Activated CD4-positive, alpha-beta T cell treated with anti-CD3 and anti-CD28 coated beads, Interleukin-2, amount 10 ng/mL, durations not matched to agents 24 days and 14 days (primary cell): ENCODE measurements at places on chromosomes 16 and 17. TPM values are rescaled to one million over a fixed set of nuclear protein-coding genes. Genes with fewer than 3 reads are reported as not detected.
A peak's percentile ranks its signal among the peaks of the same experiment; 100 is the strongest.

DNA sequence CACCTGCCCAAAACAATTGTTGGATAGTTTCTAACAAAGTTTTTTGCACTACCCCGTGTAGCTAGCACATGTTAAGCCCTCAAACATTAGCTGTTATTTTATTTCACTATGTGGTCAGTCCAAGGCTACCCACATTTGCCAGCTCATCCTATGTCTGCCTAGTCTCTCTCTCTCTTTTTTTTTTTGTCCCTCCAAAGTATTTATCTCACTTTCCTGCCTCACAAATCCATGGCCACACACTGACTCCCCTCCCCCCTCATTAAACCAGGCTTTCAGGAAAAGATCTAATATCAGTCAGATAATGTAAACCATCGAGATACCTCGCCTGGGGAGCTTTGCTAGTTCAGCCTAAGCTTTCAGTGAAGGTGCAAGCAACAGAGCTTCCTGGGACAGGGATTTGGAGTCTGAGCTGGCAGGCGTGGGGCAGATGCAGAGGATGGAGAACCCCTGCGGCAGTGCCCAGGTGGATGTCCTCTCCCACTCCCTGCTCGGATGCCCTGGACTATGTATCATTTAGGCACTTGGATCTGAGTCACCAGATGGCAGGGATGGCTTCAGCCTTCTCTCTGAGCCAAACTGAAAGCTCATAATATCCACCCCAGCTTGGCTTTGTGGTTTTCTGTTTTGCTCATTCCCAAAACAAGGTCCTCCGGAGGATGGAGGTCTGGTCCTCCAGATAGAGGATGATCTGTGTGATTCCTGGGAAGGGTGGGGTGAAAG lies 73.7 kb upstream of the FOXF1 start:
- no peaks in the 10 kb centered on the region for H3K36me3 ChIP-seq
- no peaks in the 10 kb centered on the region for H3K27me3 ChIP-seq
- no peak overlapping the region for H3K4me3 ChIP-seq
- no peak overlapping the region for H3K27ac ChIP-seq

DNA sequence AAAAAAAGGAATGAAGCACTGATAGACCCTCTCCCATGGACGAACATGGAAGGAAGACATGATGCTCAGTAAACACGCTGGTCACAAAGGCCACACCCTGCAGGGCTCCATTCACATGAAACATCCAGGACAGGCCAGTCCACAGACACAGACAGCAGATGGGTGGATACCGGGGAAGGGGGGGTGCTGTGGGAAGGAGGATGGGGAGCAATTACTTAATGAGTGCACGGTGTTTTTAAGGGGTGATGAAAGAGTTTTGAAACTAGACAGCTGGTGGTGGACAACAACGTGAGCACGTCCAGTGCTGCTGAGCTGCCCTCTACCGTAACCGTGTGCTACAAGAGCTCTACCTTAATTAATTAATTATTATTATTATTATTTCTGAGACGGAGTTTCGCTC lies 6.0 kb upstream of the SLC16A3 start:
- H3K4me3 ChIP-seq, result no peak overlapping the region
- no peak for DNase-seq
- H3K4me1 ChIP-seq, result peaks cover 1% of the 10 kb centered on the region
- H3K27me3 ChIP-seq, result no peaks in the 10 kb centered on the region
- H3K27ac ChIP-seq, result no peak overlapping the region

- no peak overlapping the region for H3K4me3 ChIP-seq
- H3K27me3 ChIP-seq, result no peaks in the 10 kb centered on the region
- peaks cover 2% of the 10 kb centered on the region for H3K4me1 ChIP-seq
- H3K36me3 ChIP-seq, result no peaks in the 10 kb centered on the region
Observed at GRCh38 chr17:70525961-70526360, 356.6 kb downstream of the KCNJ2 start.

The PLD6 gene
- total RNA-seq, result 17.2 and 17.3 TPM in 2 replicates

DNA sequence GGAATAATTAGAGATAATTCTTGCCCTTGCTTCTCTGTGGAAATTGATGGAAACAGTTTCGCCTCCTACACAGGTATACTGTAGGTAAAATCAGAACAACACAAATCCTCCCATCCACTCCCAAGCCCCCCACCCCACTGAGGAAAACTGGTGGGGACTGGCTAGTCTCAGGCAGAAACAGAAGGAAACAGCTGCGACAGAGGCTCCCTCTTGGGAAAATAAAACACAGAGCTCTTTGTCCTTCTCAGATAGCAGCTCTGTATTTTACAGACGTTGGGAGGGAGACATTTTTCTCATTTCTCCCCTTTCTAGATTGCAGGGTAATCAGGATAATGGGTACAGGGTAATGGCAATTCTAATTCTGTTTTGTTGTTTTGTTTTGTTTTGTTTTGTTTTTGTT lies 1.1 kb downstream of the SLFN13 start:
- peaks cover 13% of the 10 kb centered on the region for H3K4me1 ChIP-seq
- no peaks in the 10 kb centered on the region for H3K27me3 ChIP-seq
- H3K4me3 ChIP-seq, result peak overlapping the region; percentile 69
- H3K36me3 ChIP-seq, result peaks cover 38% of the 10 kb centered on the region

- H3K4me1 ChIP-seq, result peaks cover 7% of the 10 kb centered on the region
- H3K4me3 ChIP-seq, result no peak overlapping the region
- H3K27me3 ChIP-seq, result no peaks in the 10 kb centered on the region
- no peak for DNase-seq
- no peak overlapping the region for H3K27ac ChIP-seq
- peaks cover 2% of the 10 kb centered on the region for H3K36me3 ChIP-seq
Observed at GRCh38 chr17:72976971-72977770, 115.3 kb downstream of the SLC39A11 start.

The EVPLL gene
- not detected in 2 replicates for total RNA-seq

DNA sequence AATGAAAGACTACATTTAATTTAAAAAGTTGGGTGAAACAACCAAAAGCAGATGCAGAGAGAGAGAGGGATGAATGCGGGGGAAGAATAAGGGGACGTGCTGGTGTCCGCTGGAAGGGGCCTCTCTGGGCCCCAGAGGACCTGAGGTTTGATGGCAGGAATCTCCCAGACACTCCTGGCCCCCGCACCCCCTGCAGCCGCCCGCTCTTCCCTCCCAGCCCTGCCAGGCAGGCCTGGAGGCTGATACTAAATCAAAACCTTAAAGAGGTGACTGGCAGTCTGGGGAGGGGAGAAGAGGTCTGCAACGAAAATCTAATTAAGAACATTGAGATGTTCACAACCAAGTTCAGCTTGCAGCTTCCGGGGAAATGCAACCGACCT lies 2.4 kb downstream of the FOXL1 start:
- H3K27ac ChIP-seq, result no peak overlapping the region
- no peak overlapping the region for H3K4me3 ChIP-seq
- no peaks in the 10 kb centered on the region for H3K36me3 ChIP-seq
- DNase-seq, result no peak

DNA sequence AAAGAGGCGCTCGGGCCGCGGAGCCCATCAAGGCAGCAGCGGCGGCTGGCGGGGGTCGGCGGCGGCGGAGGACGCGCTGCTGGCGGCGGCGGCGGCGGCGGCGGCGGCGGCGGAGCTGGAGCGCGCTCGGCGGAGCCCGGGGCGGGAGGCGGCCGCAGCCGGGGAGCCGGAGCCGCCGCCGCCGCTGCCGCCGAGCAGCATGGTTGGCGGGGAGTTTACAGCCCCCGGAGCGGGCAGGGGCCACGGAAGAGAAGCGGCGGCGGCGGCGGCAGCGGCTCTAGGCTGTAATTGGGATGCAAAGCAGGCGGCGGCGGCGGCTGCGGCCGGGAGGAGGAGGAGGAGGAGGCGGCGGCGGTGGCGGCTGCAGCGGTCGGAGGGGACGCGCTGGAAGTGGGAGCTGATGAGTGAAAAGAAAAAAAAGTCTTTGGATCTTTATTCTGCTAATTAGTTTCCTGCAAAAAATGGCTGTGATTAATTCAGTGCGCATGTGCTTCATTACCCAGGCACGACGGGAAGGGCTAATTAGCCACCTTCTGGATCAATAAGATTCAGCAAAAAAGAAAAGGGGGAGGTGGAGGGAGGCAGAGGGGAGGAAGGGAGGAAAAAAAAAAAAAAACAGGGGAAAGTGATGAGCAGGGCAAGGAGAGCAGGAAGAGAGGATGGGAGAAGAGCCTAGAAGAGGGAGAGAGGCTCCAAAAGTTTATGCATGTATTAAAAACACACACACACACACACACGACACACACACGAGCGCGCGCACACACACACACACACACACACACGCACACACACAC lies 10.9 kb upstream of the ZFHX3 start:
- peak overlapping the region; percentile 25 for H3K27ac ChIP-seq
- peak overlapping the region; percentile 80 for H3K4me3 ChIP-seq
- H3K27me3 ChIP-seq, result peaks cover 72% of the 10 kb centered on the region
- H3K36me3 ChIP-seq, result peaks cover 4% of the 10 kb centered on the region
- peaks cover 23% of the 10 kb centered on the region for H3K4me1 ChIP-seq

GRCh38 chr16:87570938-87571867 lies 31.1 kb upstream of the JPH3 start:
- H3K4me3 ChIP-seq, result no peak overlapping the region
- H3K27me3 ChIP-seq, result peaks cover 3% of the 10 kb centered on the region
- peak; percentile 61 for DNase-seq
- H3K4me1 ChIP-seq, result no peaks in the 10 kb centered on the region
- no peak overlapping the region for H3K27ac ChIP-seq
- no peaks in the 10 kb centered on the region for H3K36me3 ChIP-seq

GRCh38 chr17:33464669-33465280 lies 171.7 kb upstream of the ASIC2 start:
- no peaks in the 10 kb centered on the region for H3K36me3 ChIP-seq
- DNase-seq, result no peak
- no peak overlapping the region for H3K4me3 ChIP-seq
- no peak overlapping the region for H3K27ac ChIP-seq
- H3K27me3 ChIP-seq, result no peaks in the 10 kb centered on the region

DNA sequence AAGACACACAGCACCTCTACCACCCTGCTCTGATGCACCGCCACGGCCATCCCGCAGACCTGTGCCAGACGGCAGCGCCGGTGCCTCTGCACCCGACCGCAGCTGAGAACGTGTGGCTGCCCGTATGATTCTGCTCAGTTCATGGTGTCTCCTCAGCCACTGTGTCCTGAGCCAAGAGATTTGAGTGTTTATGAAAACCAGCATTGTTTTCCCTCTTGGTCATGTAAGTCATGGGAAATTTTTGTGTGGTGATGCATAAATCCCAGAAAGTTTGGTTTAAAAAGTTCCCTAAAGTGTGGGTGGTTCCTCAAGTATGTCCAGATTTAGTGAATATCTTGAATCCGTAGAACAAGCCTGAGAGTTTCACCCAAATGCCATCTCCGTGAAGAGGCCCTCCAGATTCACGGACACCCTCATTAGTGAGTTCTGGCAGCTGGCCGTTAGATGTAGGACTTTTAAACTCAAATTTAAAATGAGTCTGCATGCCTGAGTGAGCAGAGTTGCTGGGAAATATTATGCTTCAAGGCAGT lies 57.6 kb downstream of the CDRT4 start:
- no peak overlapping the region for H3K4me3 ChIP-seq
- no peaks in the 10 kb centered on the region for H3K4me1 ChIP-seq
- no peaks in the 10 kb centered on the region for H3K36me3 ChIP-seq

- no peak overlapping the region for H3K4me3 ChIP-seq
- DNase-seq, result peak; percentile 80
Observed at GRCh38 chr16:19601083-19601976, 45.8 kb downstream of the VPS35L start.
